ENCODE measurements at places on chromosomes 2 and 18. TPM values are rescaled to one million over a fixed set of nuclear protein-coding genes. Genes with fewer than 3 reads are reported as not detected.

- H3K4me1 ChIP-seq = no peaks in the 10 kb centered on the region
- no peaks in the 10 kb centered on the region for H3K36me3 ChIP-seq
- DNase-seq = no peak
- no peak overlapping the region for H3K4me3 ChIP-seq
- no peaks in the 10 kb centered on the region for H3K27me3 ChIP-seq
- H3K27ac ChIP-seq = no peak overlapping the region
These were observed 23.7 kb upstream of the BOK start for GRCh38 chr2:241534701-241535375.

GRCh38 chr2:218988650-218989049, 3.7 kb upstream of the FEV start:
- H3K36me3 ChIP-seq = no peaks in the 10 kb centered on the region
- peaks cover 15% of the 10 kb centered on the region for H3K4me1 ChIP-seq
- DNase-seq = no peak
- no peak overlapping the region for H3K4me3 ChIP-seq
- peaks cover 72% of the 10 kb centered on the region for H3K27me3 ChIP-seq

The MARCHF7 gene
- total RNA-seq = 92.3 TPM

The KCNG2 gene
- total RNA-seq = not detected

- no peak overlapping the region for H3K27ac ChIP-seq
- no peaks in the 10 kb centered on the region for H3K4me1 ChIP-seq
- H3K36me3 ChIP-seq = no peaks in the 10 kb centered on the region
- no peak for DNase-seq
These were observed 214.4 kb downstream of the GLI2 start for GRCh38 chr2:120949957-120950590.

The HDHD2 gene
- 27.3 TPM for total RNA-seq

The SLC16A14 gene
- 0.27 TPM for total RNA-seq

The FMNL2 gene
- total RNA-seq = 0.58 TPM

All from CD8-positive, alpha-beta memory T cell (primary cell).